ENCODE measurements at places on chromosomes 16 and 17. TPM values are rescaled to one million over a fixed set of nuclear protein-coding genes. Genes with fewer than 3 reads are reported as not detected.

SMCR8 gene
- polyA plus RNA-seq = 4.2 TPM

PRAC1 gene
- polyA plus RNA-seq = not detected

KRTAP4-5 gene
- polyA plus RNA-seq = not detected

CMTM4 gene
- polyA plus RNA-seq = not detected

RAB26 gene
- 1.4 TPM for polyA plus RNA-seq

ORC6 gene
- 1.3 TPM for polyA plus RNA-seq

Measured in naive B cell (primary cell).